Liver (tissue), 10 donors: ENCODE measurements at places on chromosomes 1 and 21.

DNA sequence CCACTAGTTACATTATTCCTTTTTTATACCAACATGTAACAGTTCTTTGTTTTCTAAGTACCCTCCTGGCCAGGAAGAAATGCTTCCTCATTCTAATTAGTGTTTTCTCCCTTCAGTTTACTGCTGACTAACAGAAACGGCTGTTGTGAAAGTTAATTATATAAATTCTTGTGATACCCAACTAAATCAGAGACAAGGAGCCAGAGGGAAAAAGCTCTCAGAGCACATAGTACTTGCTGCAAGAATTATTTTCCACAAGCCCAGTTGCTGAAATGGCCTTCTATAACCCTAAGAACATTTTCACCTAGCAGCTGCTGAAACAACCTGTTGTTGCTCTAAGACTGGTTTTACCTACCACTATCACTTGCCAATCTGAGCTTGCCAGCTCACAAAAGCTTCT lies 82.4 kb downstream of the FAF1 start:
- no peak for DNase-seq

GRCh38 chr1:198929961-198930599 lies 291.2 kb downstream of the PTPRC start:
- DNase-seq = no peak

DNA sequence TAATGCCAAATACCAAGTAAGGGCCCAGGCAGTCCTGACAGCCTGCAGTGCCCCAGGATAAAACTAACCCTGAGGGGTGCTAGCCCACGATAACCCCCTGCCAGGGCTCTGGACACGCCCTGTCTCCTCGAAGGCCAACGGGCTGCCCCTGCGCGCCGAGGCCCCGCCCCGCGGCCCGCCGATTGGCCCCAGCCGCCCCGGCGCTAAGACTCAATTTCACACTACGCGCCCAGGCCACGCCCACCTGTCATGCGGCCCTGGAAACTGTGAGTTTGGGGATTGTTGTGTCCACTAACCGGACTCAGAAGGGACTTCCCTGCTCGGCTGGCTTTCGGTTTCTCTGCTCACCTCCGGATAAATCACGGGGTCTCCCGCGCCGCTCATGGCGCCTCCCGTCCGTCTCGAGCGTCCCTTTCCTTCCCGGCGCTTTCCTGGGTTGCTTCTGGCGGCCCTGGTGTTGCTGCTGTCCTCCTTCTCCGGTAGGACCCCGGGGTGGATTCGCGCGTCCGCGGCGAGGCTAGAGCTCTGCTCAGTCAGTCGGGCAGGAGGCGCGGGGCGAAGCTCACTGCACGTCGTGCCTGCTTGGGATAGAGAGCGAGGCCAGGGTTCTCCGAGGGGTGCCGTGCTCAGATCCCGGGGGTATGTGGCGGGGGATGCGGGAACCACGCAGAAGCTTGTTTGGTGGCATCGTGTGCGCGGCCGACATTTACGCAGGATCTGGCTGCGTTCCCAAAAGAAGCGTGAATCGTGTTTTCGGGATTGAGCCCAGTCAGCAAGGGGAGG lies at the start of gene CR1L:
Gene CR1L, plus strand, starts transcription at position 282 of the 783 bp plus-strand sequence. Its CDS starts 101 bp downstream, at position 383.
- DNase-seq = peak; percentile 95

GRCh38 chr1:66452982-66453381 lies 81.0 kb upstream of the SGIP1 start:
- no peak for DNase-seq

DNA sequence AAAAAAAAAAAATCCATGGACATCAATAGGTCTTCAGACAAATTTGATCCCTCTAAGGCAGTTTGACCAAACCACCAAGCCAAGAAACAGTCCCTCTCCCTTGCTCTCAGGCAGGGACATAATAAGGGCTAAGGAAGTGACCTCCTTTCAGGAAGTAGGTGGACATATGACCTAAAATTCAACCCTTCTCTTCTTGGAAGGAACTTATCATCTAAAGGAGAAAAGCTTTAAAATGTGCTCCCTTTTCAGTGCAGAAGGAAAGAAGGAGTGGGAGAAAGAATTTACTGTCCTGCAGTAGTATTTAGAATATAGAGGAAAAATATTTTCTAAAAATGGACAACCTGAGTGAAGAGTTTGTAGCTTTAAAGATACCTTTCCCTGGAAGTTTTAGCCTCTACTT lies 118.1 kb downstream of the DTL start:
- no peak for DNase-seq
